ENCODE measurements at places on chromosomes 13 and 19.
A peak's percentile ranks its signal among the peaks of the same experiment; 100 is the strongest.

GRCh38 chr13:45564133-45564776 is 51.3 kb downstream of the ERICH6B start:
- DNase-seq, result no peak

GRCh38 chr19:14416817-14417231 is 2.3 kb downstream of the DDX39A start:
- DNase-seq, result no peak

DNA sequence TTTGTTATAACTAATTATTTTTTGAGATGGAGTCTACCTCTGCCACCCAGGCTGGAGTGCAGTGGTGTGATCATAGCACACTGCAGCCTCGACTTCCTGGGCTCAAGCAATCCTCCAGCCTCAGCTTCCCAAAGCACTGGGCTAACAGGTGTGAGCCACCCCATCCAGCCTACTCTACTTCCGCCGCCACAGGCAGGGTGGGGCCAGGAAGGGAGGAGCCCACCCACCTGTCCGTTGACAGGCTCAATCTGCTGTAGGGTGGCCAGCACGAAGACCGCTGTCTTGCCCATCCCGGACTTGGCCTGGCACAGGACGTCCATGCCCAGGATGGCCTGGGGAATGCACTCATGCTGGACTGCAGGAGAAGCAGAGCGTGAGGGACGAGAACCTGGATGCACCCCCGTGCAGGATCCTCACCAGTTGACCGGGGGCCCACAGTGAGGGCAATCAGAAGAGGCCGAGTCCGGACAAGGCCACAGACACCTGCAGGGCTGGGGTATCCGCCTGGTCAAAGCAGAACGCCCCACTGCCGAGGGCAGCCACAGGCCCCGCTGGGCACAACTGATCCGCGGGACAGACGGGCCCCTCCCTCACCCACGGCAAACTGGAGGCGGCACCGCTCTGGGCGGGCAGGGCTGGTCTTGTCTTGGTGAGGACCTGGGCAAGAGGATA is 6.7 kb downstream of the DDX39A start:
- no peak for DNase-seq

- no peak for DNase-seq
Measured at GRCh38 chr13:85864963-85865530, 65.8 kb upstream of the SLITRK6 start.

- peak; percentile 54 for DNase-seq
Measured at GRCh38 chr19:41575998-41576397, at the start of gene CEACAM21. Gene CEACAM21, plus strand, starts transcription at chr19:41576166. Its CDS starts 109 bp downstream, at chr19:41576275.

GRCh38 chr13:58666331-58666730 is 1034.8 kb downstream of the PCDH17 start:
- no peak for DNase-seq

- DNase-seq, result no peak
Measured at GRCh38 chr13:107124129-107124718, 556.3 kb upstream of the ARGLU1 start.

DNA sequence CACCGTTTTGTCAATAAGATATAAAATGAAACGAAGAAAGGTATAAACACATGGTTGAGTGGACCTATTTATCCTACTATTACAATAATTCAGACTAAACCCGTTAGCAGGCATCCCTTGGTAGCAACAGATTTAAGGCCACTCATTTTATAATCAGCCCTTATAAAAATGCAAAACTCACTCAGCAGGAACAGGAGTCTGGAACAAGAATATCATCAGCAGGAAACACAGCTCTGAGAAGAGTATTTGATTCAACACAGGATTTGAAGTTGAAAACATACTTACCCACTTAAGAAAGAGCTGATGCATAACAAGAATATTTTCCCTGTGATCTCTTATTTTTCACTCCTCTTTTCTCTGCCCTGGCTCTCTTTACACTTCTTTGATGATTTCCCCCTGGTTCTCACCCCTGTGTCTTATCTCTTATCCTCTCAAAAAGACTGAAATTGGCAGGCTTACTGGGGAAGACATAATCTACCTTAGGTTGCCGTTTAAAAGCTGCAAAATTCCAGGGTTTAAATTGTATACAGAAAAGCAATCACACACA is 1722.7 kb downstream of the SLITRK5 start:
- DNase-seq, result no peak

All from femur (tissue), 1 donor.